ENCODE measurements at places on chromosomes 7 and 10. TPM values are rescaled to one million over a fixed set of nuclear protein-coding genes. Genes with fewer than 3 reads are reported as not detected.

Gene SPDYE3
- 3.5 TPM for polyA plus RNA-seq

DNA sequence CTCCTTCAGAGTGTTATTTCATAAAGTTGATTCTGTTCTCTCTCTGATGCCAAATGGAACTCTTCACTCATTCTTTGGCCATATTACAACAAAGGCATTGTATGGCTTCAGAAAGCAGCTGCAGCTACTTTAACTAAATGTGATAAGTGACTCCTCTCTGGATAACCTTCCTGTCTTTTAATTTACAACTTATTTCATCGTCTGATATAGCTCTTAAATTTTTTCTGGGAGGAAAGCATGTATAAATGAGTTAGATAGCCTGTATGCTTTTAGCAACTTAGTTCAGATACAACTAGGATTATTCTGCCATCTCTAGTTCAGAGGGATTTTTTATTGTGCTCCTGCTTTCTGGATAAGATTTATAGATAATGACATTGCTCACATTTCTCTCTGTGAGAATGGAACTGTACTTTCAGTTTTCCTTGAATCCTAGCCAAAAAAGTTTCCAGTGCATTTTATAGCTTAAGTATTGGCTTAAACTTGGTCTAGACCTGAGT is 57.5 kb downstream of the KLHDC10 start:
- DNase-seq: no peak

DNA sequence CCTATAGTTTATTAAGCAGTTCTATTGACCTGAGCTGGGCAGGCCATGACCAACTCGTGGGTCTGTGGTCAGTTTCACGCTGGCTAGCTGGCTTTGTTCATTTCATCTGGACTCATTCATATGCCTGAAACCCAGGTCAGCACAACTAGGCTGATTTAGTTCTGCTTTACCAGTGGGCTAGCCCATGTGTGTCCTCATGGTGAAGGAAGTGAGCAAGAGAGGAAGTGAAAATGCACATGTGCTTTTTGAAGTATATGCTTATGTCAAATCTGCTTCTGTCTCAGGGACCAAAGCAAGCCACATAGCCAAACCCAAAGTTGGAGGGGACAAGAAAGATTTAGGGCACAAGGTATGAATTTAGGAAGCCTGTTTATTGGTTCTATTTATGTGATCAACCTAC is 154.5 kb downstream of the RNF133 start:
- no peak for DNase-seq

- DNase-seq: no peak
Observed at GRCh38 chr7:90769036-90769435, 172.9 kb downstream of the CDK14 start.

GRCh38 chr10:74322565-74322964 is 171.5 kb downstream of the ADK start:
- DNase-seq: no peak

DNA sequence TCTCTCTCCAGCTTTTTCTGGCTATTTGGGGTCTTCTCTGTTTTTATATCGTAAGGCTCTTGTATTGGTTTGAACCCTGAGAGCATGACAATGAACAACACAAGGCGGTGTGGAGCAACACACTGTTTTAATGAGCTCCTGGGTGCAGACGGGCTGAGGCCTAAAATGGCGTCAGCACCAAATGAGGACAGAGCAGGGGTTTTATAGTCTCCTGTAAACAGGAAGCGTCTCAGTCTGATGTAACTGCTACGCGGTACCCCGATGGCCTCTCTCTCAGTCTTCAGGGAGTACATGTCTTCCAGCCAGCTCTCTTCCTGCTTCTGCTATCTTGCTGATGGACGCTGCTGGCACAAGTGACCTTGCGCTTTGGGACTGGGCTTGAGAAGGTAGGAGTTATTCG is 95.9 kb upstream of the CCDC71L start:
- no peak for DNase-seq

GRCh38 chr10:93413252-93413689 is 68.9 kb downstream of the MYOF start:
- no peak for DNase-seq

DNA sequence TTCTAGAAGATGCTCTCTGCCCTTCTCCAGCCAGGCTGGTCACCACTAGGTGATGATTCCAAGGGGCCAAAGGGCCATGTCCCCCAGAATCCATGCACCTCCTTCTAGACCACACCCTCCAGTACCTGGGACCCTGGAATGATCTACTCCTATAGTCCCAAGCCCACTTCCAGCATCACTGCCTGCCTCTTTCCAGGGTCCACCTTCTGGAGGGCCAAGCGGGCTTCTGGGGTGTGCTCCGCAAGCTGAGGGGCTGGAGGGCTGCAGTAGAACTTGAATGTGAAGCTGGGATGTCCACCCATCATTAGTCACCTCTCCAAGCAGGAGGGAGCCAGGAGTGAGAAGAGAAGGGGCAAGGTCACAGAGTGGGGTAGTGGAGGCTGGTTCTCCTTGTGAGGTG is 234.4 kb upstream of the MYO3A start:
- no peak for DNase-seq
